ENCODE measurements at places on chromosomes 7 and 10.

GRCh38 chr7:151677581-151678226, 158.0 kb upstream of the RHEB start:
- DNase-seq = no peak

GRCh38 chr10:132366006-132366405, 31.0 kb upstream of the PWWP2B start:
- DNase-seq = no peak

- no peak for DNase-seq
These were observed 1.4 kb upstream of the SLC25A28 start for GRCh38 chr10:99621454-99622251.

- no peak for DNase-seq
These were observed 223.8 kb upstream of the CCDC6 start for GRCh38 chr10:60130130-60130579.

- no peak for DNase-seq
These were observed 21.1 kb downstream of the MKRN1 start for GRCh38 chr7:140458201-140458600.

GRCh38 chr10:116014871-116015582, 258.0 kb downstream of the GFRA1 start:
- no peak for DNase-seq

DNA sequence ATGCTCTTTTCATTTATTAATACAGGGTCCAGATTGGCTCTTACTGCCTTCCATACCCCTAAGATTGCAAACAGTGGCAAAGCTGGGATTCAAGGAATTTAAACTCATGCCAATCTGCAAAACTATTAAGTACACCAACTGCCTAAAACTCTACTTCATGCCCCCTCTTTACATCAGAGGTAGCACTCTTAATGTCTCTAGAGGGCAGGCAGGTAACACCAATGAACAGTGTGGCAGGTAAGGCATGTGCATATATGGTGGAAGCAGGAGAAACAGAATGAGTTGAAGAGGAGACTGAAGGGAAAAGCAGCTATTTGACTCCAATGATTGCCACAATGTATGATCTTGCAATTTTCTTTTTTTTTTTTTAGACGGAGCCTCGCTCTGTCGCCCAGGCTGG, 156.7 kb downstream of the BTAF1 start:
- DNase-seq = no peak

- DNase-seq = no peak
These were observed 140.8 kb downstream of the ETV1 start for GRCh38 chr7:13848681-13849131.

Measured in stimulated activated CD4-positive, alpha-beta T cell treated with anti-CD3 and anti-CD28 coated beads, Interleukin-1b, Interleukin-23, amount 100 ng/mL, for 1 hour (primary cell).